ENCODE measurements at places on chromosomes 2 and 18.
A peak's percentile ranks its signal among the peaks of the same experiment; 100 is the strongest.

- DNase-seq = no peak
Observed at GRCh38 chr2:45130736-45131135, 121.5 kb upstream of the SIX2 start.

- no peak for DNase-seq
Observed at GRCh38 chr2:1848599-1848995, 104.3 kb upstream of the PXDN start.

GRCh38 chr2:38215993-38216392, 140.0 kb upstream of the CYP1B1 start:
- DNase-seq = no peak

GRCh38 chr18:25279133-25279532, 72.8 kb downstream of the ZNF521 start:
- DNase-seq = no peak

DNA sequence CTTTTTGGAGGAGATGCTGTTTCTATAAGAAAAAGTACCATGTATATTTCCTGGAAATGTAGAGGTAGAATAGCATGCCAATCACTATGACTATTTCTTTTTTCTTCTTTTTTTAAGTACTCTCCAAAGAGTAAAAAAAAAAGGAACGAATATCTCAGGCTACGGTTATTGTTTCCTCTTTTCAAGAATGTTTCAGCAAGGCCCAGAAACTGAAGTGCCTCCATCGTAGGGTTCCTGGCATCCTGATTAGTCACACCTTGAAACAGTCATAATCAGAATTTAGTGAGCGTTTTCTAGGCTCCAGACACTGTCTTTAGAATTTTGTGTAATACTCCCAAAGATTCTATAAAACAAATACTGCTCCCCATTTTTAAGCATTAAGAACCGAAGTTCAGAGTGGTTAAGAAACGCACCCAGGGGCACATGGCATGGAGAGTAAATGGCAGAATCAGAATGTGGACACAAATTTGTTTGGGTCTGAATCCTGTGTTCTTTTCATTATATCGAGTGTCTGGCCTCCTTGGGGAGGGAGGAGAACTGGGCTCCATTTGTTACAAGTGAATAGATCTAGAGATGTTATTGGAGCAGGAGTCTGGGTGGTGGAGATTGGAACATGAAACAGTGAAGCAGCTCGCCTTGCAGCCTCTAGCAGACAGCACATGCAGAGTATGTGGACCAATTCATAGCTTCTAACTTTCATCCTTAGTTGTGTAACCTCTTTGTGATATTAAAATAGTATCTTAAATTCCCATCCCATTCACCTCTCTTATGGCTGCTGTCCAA, 26.7 kb downstream of the ZEB2 start:
- no peak for DNase-seq

DNA sequence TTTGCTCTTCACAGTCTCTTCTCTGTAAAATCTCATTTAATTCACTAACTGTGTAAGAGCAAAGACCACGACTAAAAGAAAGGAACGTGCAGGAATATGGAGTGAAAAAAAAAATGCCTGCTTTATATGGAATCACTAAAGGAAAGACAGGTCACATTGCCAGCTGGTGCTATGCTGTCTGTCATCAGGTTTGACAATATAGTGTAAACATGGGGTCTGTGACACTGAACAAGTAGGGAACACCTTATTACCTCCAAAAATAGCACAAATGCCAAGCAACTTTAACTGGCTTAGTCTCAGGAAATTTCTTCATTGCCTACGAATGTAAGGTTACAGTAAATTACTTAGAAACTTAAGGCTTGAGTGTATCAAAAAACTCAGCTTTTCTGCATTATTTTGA, 364.5 kb upstream of the LINC00305 start:
- no peak for DNase-seq

DNA sequence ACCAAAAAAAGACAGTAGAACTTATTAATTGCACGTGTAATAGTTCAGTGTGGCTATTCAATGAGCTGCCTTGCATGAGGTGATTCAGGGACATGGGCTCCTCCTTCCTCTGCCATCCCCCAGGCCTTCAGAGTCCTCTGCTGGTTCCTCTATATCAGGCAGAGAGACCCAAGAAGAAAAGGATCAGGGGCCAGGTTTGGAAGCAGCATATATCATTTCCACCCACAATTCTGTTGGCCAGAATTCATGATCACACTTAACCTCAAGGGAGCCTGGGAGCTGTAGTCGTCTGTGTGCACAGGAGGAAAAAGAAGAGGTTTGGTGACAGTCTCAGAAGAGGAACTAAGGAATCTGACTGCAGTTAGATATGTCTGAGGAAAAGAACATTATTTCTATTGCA, 114.0 kb upstream of the GLS start:
- DNase-seq = no peak

DNA sequence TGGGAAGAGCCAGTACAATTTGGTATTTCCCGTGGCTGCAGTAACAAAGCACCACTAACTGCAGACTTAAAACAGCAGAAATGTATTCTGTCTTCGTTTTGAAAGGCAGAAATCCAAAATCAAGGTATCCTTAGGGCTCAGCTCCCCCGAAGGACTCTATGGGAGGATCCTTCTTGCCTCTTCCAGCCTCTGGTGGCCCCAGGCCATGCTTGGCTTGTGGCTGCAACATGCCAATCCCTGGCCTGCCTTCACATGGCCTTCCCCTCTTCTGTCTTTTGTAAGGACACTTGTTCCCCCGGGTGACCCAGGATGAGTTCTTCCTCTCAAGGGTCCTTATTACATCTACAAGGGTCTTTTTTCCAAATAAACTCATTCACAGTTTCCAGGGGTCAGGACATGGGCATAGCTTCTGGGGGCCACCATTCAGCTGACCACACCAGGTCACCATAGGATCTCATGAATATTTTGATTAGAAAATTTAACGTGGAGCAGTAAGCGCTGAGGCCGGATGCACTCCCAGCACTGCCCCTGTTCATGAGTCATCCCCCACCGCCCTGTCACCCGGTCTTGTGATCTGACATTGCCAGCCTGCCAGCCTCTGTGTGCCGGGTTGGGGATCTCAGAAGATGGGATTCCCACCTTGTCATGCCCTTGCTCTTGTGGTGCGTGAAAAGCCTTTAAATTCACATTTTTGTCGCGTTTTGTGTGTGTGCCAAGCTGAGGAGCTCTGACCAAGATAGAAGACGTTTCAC, 61.2 kb upstream of the B3GNT7 start:
- no peak for DNase-seq

GRCh38 chr2:219893541-219893940, 266.1 kb downstream of the SLC4A3 start:
- DNase-seq = no peak

DNA sequence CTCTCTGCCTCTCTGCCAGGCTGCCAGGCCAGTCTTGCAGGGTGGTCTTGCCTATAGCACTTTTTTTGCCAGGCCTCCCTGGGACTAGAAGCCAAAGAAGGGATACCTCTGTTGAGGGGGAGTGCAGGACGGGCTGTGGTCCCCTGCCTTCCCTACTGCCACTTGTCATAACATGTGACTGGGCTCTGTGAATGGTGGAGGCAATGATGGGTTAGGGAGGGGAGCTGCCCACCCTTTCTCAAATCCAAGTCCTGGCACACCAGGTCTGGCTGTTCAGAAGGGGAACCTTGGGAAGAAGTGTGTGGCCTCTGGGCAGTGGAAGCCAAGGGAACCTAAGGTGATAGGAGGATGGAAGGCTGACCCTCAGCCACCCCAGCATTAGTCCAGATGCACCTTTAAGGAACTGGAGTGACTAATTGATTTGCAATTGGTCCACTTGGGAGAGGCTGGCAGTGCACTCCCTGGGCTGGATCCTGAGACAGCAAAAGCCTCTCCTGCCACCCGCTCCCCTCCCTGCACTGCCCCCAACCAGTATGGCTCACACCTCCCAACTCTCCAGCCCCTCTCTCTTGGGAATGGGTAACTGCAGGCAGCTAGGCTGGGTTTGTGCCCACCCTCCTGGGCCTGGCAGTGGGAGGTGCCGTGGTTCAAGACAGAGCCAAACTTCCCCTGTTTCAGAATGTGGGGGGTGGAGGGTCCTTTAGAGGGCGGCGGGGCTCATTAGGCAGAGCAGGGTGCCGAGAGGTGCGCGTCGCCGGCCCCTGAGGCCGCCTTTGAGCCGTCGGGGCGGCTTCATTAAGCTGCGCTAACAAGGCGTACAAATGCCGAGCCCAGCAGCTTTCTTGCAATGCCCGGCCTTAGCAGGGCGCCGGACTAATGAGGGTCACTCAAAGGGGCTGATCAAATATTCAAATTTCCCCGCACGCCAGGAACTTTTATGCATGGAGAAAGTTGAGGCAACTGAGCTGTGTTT, 4.5 kb upstream of the SIX3 start:
- no peak for DNase-seq

GRCh38 chr2:11319939-11320338, 24.5 kb downstream of the ROCK2 start:
- no peak for DNase-seq

DNA sequence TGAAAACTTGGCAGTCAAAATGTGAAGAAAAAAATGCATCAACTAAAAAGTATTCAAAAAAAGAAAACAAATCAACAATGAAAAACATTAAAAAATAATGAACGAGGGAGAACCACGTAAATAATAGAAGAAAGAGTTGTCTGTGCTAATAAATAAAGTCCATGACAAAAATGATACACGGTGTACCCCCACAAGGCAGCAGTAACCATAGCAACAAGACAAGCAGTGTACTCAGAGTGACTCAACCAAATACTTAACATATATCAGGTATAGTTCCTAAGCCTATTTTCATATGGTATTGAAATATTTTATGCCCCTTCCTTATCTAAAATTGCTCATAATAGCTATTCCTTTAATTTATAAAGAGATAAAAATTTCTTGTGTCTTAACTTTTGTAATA, 162.3 kb upstream of the TMEM200C start:
- no peak for DNase-seq

DNA sequence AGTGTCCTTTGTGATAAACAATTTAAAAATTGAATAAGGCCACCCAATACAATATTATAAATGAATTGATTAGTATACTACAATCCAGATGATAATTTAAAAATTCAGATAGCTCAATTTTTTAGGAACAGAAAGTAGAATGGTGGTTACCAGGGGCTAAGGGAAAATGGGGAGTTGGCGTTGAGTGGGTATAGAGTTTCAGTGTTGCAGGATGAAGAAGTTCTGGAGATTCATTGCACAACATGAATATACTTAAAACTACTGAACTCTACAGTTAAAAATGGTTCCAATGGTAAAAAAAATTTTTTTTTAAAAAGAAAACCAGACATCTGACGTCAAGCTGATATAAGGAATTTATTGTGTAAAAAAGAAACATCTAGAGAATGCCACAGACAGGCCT, 20.9 kb downstream of the SLC39A6 start:
- no peak for DNase-seq

DNA sequence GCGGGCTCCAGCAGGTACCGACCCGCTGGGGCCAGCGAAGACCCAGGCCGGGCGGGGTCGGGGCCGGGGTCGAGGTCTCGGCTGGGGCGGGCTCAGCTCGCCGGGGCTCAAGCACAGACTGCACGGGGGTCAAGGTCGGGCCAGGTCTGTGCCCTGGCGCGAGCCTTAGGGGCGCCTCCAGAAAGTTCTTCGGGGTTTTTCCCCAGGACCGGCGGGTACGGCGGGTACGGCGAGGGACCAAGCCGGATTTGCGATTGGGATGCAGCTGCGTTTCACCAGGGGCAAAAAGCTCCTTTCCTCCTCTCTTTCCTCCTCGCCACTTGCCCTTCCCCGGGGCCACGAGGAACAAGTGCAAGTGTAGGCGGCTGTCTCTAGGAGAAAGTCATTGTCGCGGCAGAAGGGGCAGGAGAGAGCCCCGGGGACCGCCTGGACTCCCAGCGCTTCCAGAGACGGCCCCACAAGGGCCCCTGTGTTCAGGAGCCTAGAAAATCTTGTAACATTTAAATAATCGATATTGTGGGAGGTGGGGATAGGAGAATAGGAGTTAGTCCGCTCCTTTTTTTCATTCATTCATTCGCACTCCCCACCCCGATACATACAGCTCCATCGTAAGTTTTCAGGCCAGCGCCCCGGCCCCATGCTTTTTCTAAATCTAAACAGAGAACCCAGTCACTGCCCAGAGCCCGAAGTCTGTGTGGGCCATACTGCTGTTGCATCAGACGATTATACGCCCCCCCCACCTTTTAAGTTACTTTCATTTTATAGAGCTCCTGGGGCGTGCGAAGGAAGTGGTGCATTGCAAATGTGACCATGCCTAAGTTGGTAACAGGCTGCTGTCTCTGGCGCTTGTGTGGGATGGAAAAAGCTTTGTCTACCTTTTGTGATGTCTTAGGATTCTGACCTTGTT, 679 bp downstream of the PMAIP1 start:
- DNase-seq = peak; percentile 54

- no peak for DNase-seq
Observed at GRCh38 chr2:120204417-120204816, 18.8 kb downstream of the TMEM185B start.

GRCh38 chr2:152611458-152612231, 105.6 kb downstream of the PRPF40A start:
- no peak for DNase-seq

DNA sequence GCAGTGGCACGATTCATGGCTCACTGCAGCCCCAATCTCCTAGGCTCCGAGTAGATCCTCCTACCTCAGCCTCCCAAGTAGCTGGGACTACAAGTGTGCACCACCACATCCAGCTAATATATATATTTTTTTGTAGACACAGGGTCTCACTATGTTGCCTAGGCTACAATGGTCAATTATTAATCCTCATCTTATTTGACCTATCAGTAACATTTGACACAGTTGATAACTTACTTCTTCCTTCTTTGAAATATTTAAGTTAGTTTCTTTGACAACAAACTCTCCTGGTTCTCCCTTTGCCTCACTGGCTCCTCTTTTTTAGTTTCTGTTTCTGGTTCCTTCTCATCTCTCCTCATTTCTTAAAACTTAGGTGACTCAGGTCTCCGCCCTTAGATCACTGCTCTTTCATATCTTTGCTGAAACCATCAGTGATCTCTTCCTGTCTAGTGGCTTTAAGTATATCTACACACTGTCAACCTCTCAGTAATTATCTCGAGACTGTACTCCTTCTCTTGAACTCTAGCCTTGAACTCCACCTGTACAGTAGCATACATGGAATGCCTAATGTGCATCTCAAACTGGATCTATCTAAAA, 11.5 kb downstream of the PGAP1 start:
- no peak for DNase-seq

DNA sequence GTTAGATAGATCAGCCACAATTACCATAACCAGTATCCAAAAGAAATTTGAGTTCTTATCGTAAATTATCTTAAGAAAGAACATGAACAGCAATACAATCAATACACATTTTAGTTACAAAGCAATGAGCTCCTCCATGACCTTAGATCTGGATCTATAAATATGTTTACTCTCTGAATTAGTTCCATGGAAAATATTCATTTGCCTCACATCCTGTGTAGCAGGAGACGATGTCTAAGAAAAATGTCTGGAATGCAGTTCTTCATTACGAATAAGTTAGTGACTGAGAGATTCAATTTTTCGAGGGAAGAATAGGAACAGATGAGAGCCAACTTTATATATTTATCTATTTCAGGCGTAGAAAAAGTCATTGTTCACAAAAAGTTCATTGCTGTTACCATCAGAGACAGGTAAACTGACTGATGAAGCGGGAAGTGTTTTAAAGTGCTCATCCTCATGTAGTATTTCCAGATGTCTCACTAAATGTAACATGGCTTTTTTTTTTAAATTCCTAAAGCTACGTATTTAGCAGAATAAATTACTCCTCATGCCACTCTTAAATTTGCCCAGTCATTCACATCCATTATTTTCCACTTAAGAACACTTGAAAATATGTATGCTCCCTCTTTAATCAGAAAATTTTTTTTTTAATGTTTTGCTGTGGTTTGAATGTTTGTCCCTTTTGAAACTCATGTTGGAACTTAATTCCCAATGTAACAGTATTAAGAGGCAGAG, 106.5 kb upstream of the SCN1A start:
- DNase-seq = no peak

GRCh38 chr2:70887208-70887549, 48.5 kb upstream of the ATP6V1B1 start:
- no peak for DNase-seq

All from NCI-H2227 treated with DMSO at 0.1 percent for 48 hours (cell line).